ENCODE measurements at places on chromosomes 16 and 17.

DNA sequence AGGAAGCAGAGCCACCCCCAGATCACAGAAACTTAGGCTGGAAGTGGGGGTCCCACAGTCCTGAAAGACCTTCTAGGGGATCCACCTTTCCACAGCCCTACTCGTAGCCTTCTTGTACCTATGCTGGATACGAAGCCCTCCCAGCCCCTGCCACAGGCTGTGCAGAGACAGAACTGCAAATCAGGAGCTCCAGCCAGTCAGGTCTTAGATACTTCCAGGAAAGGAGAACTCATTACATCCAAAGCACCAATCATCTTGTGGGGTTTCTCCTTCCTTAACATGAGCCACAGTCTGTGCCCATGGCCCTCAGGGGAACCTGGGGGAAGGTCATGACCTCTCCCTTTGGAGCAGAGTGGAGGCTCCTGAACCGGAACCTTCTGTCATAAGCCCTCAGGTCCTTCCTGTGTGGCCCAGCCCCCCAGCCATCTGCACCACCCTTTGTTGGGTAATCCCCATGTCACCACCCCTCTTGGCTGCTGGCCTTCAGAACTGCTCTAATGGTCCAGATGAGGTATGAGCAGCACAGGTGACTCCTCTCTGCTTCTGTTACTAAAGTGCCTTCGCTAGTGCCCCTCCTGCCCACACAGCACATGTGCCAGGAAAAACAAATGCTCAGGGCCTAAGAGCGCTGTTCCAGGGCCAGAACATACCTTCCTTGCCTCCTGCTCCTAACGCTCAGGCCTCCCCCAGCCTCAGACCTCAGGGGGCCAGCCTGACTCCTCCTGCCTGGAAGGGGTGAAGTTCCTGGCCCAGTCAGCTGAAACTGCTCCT lies 14.6 kb downstream of the SRCIN1 start:
- no peak overlapping the region for H3K4me3 ChIP-seq
- H3K4me1 ChIP-seq: peaks cover 33% of the 10 kb centered on the region
- peaks cover 4% of the 10 kb centered on the region for H3K27me3 ChIP-seq
- H3K27ac ChIP-seq: peak overlapping the region; percentile 43

DNA sequence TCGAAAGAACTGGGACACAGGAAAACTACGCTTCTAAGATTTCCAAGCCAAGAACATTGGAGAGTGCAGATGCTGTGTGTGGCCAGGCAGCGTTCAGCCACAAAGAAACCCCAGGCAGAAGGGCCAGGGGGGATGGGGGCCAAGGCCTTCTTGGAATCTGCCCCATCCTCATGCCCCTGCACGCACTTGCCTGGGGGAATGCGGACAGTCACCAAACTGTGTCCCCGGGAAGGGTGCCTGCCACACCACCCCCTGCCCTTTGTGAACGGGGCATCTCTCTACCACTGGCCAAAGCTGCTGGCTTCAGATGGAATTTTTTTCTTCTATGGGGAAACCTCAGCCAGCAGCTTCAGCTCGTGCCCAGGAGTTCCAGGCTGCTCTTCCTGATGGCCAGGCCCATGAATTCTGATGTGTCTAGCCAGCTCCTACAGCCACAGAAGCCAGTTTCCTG lies 32.0 kb upstream of the DNAH17 start:
- H3K27me3 ChIP-seq: no peaks in the 10 kb centered on the region
- no peaks in the 10 kb centered on the region for H3K36me3 ChIP-seq
- no peaks in the 10 kb centered on the region for H3K4me1 ChIP-seq
- peak; percentile 23 for DNase-seq

GRCh38 chr17:51472670-51473205 lies 212.4 kb downstream of the UTP18 start:
- H3K4me1 ChIP-seq: peaks cover 17% of the 10 kb centered on the region
- H3K27ac ChIP-seq: no peak overlapping the region
- DNase-seq: no peak
- H3K27me3 ChIP-seq: no peaks in the 10 kb centered on the region
- H3K4me3 ChIP-seq: no peak overlapping the region

GRCh38 chr16:57998486-57998885 lies 2.0 kb downstream of the ZNF319 start:
- H3K4me3 ChIP-seq: no peak overlapping the region
- H3K27ac ChIP-seq: no peak overlapping the region
- no peaks in the 10 kb centered on the region for H3K27me3 ChIP-seq

DNA sequence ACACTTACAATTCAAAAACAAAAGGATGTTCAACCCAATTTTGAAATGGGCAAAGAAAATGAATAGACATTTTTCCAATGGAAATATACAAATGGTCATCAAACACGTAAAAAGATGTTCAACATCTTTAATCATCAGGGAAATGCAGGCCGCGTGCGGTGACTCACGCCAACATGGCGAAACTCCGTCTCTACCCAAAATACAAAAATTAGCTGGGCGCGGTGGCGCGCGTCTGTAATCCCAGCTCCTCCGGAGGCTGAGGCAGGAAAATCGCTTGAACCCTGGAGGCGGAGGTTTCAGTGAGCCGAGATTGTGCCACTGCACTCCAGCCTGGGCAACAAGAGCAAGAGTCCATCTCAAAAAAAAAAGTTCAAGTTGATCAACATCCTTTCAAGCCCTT lies 1.8 kb upstream of the CLUAP1 start:
- DNase-seq: no peak
- no peak overlapping the region for H3K27ac ChIP-seq
- no peaks in the 10 kb centered on the region for H3K27me3 ChIP-seq
- H3K4me1 ChIP-seq: no peaks in the 10 kb centered on the region
- H3K4me3 ChIP-seq: no peak overlapping the region
- no peaks in the 10 kb centered on the region for H3K36me3 ChIP-seq

- H3K27ac ChIP-seq: no peak overlapping the region
- no peaks in the 10 kb centered on the region for H3K27me3 ChIP-seq
- peak overlapping the region; percentile 48 for H3K4me3 ChIP-seq
Observed at GRCh38 chr17:20852990-20853370, 189.8 kb downstream of the USP22 start.

DNA sequence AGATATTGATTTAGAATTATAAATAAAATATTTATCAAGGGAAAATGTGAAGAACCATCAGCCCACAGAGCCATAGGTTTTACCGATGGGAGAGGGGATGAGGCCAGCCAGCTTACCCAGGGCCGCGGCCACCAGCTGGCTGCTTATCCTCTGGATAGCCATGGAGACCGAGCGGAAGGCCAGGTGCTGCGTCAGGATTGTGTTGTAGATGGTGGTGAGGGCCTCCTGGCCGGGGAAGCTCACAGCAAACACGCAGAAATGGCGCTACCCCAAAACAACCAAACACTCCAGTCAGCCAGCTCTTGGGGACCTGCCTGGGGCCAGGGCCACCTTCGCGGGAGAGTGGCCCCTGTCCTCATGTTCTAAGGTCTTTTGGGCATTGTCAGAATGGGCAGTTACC lies 97.8 kb downstream of the DNAH17 start:
- H3K27ac ChIP-seq: no peak overlapping the region
- H3K4me1 ChIP-seq: no peaks in the 10 kb centered on the region
- no peaks in the 10 kb centered on the region for H3K36me3 ChIP-seq
- no peak for DNase-seq
- peaks cover 9% of the 10 kb centered on the region for H3K27me3 ChIP-seq

DNA sequence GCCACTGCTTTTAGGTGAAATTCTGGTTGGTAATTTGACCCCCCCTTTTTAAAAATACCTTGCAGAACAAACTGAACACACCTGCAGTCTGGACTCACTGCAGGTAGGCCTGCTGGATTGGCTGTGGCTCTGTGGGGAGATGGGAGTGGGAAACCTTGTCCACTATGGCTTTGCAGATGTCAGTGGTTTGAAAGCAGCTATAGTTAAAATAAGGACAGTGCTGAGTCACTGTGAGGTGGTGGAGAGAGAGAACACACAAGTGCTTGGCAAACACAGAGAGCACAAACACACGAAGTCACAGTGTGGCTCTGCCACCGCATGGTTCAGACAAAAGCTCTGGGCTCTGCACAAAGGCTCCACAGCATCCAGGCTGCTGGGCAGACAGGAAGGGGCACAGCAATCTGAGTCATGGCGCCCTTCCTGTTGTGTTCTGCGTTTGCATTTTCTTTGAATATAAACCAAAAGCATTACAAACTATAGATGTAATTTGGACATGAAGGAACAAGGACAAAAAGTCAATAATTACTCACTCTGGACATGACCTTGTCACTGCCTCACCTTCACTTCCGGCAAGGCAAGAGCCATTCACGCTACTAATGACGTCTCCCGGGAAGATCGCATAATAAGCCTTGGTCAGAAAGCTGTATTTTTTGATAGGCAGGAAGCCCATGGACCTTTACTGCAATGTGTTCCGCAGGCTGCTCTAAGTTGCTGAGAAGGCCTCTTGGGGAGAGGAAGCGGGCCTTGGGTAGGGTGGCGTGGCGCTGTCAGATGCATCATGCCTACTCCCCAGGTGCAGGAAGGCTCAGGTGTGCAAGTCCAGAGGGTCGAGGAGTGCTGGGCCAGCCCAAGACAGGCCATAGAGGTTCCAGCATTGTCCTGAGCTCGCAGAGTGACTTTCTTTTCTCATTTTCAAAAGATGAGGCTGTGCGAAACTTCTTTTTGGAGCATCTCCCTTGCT lies 60.1 kb upstream of the MED9 start:
- peaks cover 11% of the 10 kb centered on the region for H3K4me1 ChIP-seq
- no peak overlapping the region for H3K27ac ChIP-seq
- no peak for DNase-seq

GRCh38 chr17:26807024-26807423 lies 486.9 kb upstream of the WSB1 start:
- no peak for DNase-seq
- H3K4me1 ChIP-seq: no peaks in the 10 kb centered on the region
- H3K27ac ChIP-seq: no peak overlapping the region
- H3K4me3 ChIP-seq: no peak overlapping the region

DNA sequence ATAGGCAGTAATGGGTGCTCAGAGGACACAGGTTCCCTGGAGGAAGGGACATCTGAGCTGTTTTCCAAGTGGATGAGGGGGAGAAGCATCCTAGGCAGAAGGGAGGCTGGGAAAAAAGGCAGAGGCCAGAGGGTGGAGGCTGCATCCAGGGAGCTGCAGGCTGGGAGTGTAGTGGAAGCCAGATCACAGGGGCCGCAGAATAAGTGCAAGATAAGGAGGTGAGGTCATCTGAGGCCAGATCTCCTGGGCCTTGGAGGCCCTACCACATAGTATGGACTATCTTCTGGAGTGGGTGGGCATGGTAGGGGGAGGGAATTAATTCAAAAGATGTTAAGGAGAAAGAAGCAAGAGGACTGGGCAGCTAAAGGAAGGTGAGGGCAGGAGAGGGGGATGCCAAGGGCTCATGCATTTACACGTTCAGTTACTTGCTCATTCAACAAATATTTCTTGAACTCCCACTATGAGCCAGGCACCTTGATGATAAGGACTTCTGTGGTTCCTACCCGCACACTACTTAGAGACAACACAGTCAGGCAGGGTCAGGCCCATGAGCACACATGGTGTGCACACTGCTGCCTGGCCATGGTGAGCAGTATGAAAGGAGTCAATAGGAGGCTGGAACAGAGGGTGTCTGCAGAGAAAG lies 2.4 kb upstream of the RIPOR1 start:
- H3K27me3 ChIP-seq: no peaks in the 10 kb centered on the region
- H3K36me3 ChIP-seq: no peaks in the 10 kb centered on the region
- peaks cover 18% of the 10 kb centered on the region for H3K4me1 ChIP-seq
- DNase-seq: no peak
- no peak overlapping the region for H3K4me3 ChIP-seq
- H3K27ac ChIP-seq: no peak overlapping the region

DNA sequence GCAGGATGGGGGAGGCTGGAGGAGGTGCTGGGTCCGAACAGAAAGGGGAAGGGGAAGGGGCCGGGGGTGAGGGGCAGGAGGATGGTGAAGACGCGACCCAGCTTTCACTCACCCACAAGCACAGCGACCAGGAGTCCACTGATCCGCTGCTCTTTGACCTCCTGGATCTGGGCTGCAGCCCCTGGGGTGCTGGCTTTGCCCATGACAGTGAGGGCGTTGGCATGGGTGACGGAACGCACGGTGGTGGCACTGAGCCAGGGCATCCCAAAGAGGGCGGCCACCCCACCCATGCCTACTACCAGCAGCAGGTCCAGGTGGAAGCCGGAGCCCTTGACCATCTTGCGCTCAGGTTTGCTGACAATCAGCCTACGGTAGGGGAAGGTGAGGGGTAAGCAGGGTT lies 14.9 kb downstream of the SLC4A1 start:
- H3K27me3 ChIP-seq: no peaks in the 10 kb centered on the region
- no peaks in the 10 kb centered on the region for H3K4me1 ChIP-seq
- DNase-seq: no peak
- H3K4me3 ChIP-seq: no peak overlapping the region
- H3K27ac ChIP-seq: no peak overlapping the region

DNA sequence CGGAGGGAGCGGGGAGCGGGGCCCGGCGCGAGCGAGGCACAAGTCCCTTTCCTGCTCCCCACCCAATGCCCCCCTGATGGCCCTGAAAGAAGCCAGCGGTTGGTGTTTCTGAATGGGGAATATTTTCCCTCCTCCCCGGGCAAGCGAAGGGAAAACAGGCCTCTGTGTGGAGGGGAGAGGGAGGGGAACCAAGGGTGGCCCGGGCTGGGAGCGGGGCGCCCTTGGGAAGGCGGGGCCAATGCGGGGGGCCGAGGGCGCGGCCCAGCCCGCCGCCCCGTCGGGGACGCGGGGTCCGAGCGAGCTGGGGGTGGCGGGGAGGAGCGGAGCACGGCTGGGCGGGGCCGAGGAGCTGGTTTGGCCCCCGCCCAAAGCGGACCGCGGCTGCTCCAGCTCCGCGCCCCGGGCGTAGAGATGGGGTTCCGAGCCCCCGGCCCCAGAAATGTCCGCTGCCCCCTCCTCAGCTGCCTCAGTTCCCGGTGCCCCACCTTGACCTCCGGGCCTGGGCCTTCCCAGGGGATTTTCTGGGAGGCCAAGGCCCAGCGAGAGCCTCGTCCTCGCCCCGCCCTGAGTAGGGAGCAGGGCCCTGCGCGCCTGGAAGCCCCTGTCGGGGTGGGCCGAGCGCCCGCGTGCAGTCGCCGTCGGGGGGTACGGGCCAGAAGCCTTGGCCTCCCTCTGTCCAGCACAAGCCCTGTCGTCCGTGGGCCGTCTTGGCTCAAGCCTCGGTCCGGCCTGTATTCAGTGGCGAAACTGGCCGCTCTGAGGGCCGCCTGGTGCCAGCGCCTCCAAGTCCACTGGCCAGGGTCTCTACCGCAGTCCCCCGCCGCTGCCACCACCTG lies 3.9 kb upstream of the HEXIM1 start:
- H3K4me1 ChIP-seq: peaks cover 11% of the 10 kb centered on the region
- no peak overlapping the region for H3K27ac ChIP-seq
- H3K4me3 ChIP-seq: no peak overlapping the region
- H3K27me3 ChIP-seq: no peaks in the 10 kb centered on the region
- H3K36me3 ChIP-seq: no peaks in the 10 kb centered on the region
- peak; percentile 21 for DNase-seq

- no peaks in the 10 kb centered on the region for H3K36me3 ChIP-seq
- H3K27me3 ChIP-seq: peaks cover 7% of the 10 kb centered on the region
- peak; percentile 36 for DNase-seq
- no peak overlapping the region for H3K4me3 ChIP-seq
- no peak overlapping the region for H3K27ac ChIP-seq
- H3K4me1 ChIP-seq: no peaks in the 10 kb centered on the region
Observed at GRCh38 chr17:56629531-56630075, 36.1 kb downstream of the NOG start.

Data from SK-N-SH (cell line).